Left kidney (tissue), 8 donors: ENCODE measurements at places on chromosomes 3 and 15. TPM values are rescaled to one million over a fixed set of nuclear protein-coding genes. Genes with fewer than 3 reads are reported as not detected.

Gene COPS2
- polyA plus RNA-seq: 116 TPM

Gene CCR9
- polyA plus RNA-seq: 0.05 TPM

Gene GPX1
- polyA plus RNA-seq: 84.1 TPM

Gene REC114
- polyA plus RNA-seq: not detected

Gene LRRK1
- polyA plus RNA-seq: 3.0 TPM

Gene LTK
- polyA plus RNA-seq: 1.7 TPM

Gene GOLGA8K
- 3.6 TPM for polyA plus RNA-seq

Gene TRA2B
- polyA plus RNA-seq: 312 TPM

Gene ISL2
- polyA plus RNA-seq: not detected

Gene DGKG
- polyA plus RNA-seq: 0.43 TPM

Gene IMPG2
- polyA plus RNA-seq: 0.76 TPM

- no peak for DNase-seq
These were observed 909 bp downstream of the FGD5 start for GRCh38 chr3:14819671-14820070.

DNA sequence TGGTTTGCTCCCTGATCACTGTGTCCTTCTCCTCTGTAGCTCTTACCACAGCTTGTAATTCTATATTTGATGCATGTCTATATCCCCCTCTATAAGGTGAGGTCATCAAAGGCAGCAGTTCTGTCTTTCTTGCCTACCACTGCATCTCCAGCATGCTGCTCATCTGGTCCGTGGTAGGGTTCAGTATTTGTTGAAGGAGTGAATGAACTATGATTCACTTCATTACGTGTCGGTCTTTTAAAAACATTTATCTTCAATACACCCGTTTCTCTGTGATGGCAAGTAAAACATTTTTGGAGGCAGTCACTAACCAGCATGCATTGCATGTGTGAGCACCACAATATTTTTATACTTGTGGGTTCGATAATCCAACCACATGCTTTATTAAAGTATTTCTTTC lies 27.6 kb downstream of the CHST14 start:
- no peak for DNase-seq

DNA sequence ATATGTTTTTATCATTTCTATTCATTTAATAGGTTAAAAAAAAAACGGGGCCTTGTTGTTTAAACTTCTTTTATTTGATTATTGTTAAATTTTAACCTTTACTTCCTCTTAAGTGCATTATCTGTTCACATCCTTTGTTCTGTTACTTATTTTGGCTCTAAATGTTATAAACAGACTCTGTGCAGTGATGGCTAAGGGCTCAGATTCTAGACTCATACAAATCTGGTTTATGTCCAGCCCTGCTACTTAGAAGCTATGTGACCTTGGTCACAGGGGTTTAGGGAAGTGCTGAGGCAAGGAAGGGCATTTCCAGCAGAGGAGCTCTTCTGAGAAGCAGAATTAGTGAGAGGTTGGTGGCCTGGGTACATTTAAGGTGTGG lies 55.3 kb upstream of the VILL start:
- no peak for DNase-seq

GRCh38 chr3:78845605-78846004 lies 922.2 kb downstream of the ROBO1 start:
- DNase-seq: no peak

DNA sequence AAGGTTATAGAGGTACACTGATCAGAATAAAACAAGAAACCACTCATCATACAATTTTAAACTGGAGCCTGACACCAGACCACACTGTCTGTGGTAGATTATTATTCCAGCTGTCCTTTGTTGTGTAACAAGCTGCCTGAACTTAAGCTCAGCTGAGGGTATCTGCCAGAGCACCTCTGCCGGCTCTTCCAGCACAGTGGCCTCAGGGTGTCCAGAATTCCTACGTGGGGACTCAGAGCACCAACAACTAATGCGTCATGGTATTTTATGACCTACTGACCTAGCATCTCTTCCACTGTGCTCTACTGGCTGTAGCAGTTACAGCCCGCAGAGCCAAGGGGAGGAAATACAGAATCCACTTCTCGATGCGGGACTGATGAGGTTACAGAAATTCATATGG lies 15.6 kb upstream of the RAF1 start:
- DNase-seq: no peak

DNA sequence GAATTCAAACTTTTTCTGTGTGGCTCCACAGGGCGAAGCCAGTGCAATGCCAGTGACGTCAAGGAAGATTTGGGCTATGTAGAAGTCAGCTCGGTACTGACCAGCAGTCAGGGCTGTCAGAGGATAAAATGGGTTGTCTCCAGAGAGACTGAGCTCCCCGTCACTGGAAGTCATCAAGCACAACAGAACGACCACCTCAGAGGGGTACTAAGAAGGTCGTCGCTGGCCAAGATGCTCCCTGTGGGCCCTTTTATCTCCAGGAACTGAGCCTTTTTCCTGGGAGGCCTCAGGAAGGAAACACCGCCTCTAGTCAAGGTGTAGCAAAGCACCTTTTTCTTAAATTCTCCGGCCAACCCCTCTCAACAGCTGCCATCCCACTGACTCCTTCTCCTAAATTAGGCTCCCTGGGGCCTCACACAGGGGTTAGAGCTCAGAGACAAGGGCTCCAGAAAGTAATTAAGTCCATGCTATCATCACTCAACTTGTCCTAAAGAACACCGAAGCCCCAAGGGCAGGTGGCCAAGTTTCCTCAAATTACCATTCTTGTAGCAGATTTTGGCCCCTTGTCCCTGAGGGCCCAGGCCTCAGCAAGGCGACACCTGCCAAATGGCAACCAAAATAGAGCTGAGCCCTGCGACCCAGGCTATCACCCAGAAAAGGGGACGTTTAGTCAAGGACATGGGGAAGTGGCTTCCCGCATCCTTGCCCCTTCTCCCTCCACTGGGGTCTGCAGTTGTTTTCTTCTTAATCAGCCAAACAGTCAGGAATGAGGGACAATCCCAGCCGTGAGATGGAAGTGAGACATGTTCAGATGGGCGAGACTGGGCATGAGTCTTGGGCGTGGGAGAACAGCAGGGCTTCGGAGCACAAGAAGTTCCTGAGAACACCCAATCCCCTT lies 48.0 kb downstream of the SSUH2 start:
- no peak for DNase-seq

DNA sequence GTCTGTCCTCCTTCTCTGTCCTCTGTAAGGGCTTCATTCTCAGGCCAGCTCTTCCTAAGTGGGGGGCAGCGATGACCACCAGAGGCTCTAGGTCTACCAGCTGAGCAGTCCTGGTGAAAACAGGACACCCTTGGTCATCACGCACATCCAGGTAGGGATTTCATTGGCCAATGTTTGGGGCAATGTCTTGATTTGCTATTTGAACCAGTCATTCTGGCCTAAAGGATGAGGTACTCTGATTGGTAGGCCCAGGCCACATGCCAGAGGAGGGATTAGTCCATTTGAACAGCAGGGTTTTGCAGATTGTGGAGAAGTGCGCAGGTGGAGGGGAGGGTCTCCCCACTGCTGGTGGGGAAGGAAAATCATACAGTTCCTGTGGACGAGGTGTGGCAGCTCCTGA lies 57.3 kb downstream of the PLXNA1 start:
- DNase-seq: no peak

DNA sequence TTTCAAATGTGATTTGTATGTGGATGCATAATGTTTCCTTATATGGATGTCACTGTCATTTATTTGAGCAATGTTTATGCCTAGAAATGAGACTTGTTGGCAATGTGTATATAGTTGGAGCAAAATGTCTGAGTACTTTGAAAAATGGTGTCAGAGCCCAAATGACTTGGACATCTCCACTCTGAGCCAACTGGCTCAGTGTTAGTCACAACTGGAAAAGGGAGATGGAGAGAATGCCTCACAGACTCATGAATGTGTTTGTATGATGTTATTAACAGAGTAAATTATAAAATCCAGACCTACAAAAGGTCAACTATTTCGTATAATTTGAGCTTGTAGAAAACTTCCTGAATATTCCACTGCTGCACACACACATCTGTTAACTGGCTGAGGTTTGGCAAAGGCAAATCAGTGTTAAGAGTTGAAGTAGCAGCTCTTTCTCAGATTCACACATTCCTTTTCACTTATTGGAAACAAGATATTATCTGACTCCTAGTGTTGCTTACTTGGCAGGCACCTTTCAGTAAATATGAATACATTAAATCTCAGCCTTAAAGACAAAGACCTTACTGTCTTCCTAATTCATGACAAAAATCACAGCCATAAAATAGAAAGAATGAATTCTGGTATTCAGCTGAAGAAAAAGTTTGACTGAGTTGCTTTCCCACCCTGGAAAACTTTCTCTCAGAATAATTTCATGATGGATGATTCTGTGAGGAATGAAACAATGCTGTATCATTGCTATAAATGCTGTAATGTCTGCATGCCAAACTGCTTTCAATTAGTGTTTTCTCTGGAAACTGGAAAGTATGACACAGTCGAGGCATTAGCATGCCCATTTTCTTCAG lies 27.0 kb downstream of the ADIPOQ start:
- no peak for DNase-seq

DNA sequence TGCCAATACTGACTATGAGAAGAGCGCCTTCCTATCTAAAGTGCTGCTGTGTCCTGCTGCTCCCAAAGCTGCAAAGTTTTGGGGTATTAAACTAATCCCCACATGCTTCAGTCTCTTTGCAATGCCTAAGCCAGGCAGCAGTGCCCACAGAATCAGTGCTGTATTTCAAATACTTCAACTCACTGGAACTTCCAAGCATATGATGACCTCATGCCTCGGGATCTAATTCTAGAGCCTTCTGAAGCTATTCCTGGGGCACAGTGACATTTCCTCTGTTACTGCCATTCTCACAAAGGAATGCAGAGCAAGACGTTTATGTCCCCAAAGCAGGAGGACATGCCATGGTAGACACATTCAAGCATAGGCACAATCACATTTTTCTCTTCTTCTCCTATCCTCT lies 78.5 kb downstream of the CD200 start:
- DNase-seq: no peak

DNA sequence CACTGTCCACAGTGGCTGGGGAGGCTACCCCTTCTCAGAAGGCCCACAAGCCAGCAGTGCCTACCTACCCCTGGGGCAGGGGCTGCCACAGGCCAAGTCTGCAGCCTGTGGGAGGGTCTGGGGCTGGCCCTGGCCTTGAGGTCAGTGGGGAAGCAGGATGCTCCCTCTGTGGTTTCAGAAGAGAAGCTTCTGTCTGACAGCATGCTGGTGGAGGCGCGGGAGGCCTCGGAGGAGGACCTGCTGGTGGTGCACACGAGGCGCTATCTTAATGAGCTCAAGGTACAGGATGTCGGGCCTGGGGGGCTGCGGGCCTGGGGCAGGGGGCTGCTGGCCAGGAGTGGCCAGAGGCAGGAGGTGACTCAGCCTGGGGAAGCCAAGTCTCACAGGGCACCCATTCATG lies 3.2 kb downstream of the HDAC11 start:
- DNase-seq: no peak

DNA sequence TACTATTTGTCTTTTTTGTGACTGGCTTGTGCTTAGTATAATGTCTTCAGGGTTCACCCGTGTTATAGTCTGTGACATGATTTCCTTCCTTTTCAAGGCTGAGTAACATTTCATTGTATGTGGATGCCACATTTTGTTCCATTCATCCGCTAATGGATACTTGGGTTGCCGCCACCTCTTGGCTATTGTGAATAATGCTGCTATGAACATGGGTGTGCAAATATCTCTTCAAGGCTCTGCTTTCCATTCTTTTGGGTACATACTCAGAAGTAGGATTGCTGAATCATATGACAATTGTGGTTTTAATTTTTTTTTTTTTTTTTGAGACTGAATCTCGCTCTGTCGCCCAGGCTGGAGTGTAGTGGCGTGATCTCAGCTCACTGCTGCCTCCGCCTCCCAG lies 15.4 kb downstream of the CRTC3 start:
- DNase-seq: no peak

DNA sequence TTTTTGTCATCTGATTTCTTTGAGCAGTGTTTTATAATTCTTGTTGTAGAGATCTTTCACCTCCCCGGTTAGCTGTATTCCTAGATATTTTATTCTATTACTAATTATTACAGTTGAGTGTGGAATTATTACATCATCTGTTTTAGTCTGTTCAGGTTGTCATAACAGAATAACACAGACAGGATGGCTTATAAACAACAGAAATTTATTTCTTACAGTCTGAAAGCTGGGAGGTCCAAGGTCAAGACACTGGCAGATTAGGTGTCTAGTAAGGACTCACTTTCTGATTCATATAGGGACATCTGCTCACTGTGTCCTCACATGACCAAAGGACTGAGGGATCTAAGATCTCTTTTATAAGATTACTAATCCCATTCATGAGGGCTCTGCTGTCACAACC lies 121.3 kb upstream of the THBS1 start:
- DNase-seq: no peak

DNA sequence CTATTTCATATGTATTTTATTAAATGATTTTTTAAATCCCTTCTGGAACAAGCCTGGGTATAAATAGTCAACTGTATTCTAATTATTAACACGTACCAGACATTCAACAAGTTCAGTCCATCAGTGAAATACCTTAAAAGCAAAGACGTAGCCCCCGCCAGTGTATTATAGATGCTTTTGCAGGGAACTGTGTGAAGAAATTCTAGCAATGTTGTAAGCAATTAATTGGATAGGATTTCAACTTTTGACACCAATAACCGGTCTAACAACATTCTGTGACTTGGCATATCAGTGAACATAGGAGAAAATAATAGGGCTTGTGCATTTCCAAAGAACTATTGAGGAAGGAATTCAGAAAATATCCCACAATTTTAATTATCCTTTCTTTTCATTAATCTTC lies 67.2 kb upstream of the TGFBR2 start:
- DNase-seq: no peak

DNA sequence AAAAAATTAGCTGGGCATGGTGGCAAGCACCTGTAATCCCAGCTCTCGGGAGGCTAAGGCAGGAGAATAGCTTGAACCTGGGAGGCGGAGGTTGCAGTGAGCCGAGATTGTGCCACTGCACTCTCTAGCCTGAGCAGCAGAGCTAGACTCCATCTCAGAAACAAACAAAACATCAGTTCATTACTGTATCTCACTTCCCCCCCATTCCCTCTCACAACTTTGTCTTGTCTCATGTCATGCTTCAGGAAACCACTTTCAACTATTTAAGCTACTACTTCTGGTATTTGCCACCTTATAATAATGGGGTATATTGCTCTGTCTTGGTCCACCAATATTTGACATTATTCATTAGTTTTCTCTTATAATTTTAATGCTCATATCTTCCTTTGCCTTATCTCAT lies 26.2 kb downstream of the PIK3CA start:
- no peak for DNase-seq

DNA sequence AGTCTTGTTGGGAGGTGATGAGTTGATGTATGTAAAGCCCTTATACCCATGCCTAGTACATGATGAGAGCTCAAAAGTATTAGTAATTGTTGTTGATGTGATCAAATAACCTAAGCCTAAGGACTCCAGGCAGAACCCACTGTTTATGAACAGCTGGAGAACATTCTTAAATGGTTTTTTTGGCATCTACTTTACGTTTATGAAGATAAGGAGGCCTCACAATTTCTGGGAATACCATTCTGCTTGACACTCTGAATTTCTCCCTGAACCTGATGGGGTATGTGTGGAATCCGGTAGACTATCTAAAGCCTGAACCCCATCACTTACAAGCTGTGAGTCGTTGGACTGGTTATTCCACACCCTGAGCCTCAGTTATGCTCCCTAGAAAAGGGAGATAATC lies 244.6 kb upstream of the WNT5A start:
- DNase-seq: no peak
